ENCODE measurements at places on chromosomes 5 and 9.
A peak's percentile ranks its signal among the peaks of the same experiment; 100 is the strongest.

DNA sequence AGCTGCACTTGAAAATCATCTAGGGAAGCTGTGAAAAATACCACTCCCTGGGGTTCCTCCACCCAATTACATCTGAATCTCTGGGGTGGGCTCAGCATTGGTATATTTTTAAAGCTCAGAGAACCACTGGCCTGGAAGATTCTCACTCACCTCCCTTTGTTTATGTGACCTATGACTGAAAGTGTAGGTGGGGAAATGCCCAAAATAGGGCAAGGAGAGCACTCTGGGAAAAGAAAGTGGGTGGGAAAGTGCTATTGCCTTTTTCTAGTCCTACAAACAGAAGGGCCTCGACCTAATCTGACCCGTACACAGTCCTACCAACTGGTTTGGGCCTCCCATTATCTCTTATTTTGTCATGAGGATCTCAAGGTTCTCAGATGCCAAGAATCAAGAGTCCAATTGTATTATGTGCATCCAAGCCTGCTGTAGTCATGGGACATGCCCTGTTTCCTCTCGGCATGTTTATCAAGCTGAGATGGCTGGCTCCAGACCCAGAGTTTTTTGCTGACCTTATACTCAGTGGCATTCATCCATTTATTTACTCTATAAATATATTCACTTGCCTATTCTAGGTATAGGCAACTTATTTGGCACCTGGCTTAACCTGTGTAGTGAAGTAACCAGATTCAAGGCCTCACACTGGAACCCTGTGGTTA lies 483.7 kb downstream of the ENC1 start:
- no peak for DNase-seq

- DNase-seq: peak; percentile 37
Measured at GRCh38 chr9:27528076-27528885, 1.3 kb downstream of the MOB3B start.

GRCh38 chr5:122415030-122415800 lies 103.2 kb downstream of the SNCAIP start:
- no peak for DNase-seq

GRCh38 chr9:129234491-129234890 lies 56.4 kb upstream of the IER5L start:
- no peak for DNase-seq

- DNase-seq: peak; percentile 28
Measured at GRCh38 chr5:36177154-36177553, 25.2 kb downstream of the SKP2 start.

- no peak for DNase-seq
Measured at GRCh38 chr5:166618526-166618925, 1672.9 kb upstream of the WWC1 start.

- DNase-seq: no peak
Measured at GRCh38 chr9:93261735-93262523, 78.0 kb downstream of the WNK2 start.

GRCh38 chr5:82416512-82416911 lies 138.4 kb upstream of the RPS23 start:
- DNase-seq: no peak

- DNase-seq: no peak
Measured at GRCh38 chr9:134252084-134252830, 74.0 kb upstream of the RXRA start.

- peak; percentile 27 for DNase-seq
Measured at GRCh38 chr9:38318759-38319495, 73.6 kb upstream of the ALDH1B1 start.

- DNase-seq: no peak
Measured at GRCh38 chr5:142186857-142187594, 78.4 kb downstream of the NDFIP1 start.

DNA sequence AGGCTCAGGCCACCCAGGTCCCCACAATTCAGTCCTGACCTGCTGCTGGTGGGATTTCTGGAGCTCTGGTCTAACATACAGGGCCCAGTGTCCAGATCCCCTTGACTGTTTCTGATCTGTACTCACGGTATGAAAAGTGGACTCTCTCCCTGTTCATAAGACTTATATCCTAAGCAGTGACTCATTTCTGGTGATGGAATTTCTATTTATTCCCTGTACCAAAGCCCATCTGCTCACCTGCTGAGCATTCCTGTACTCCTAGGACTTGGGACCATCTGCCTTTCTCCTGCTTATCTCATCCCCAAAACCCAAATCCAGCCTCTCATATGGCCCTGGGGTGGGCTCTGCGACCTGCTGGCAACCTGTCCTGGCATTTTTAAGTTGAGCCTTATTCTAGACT lies 86.6 kb downstream of the APBA1 start:
- no peak for DNase-seq

GRCh38 chr9:89807682-89808075 lies 202.9 kb downstream of the GADD45G start:
- DNase-seq: no peak

- DNase-seq: no peak
Measured at GRCh38 chr5:150364004-150364403, 6.5 kb downstream of the TCOF1 start.

DNA sequence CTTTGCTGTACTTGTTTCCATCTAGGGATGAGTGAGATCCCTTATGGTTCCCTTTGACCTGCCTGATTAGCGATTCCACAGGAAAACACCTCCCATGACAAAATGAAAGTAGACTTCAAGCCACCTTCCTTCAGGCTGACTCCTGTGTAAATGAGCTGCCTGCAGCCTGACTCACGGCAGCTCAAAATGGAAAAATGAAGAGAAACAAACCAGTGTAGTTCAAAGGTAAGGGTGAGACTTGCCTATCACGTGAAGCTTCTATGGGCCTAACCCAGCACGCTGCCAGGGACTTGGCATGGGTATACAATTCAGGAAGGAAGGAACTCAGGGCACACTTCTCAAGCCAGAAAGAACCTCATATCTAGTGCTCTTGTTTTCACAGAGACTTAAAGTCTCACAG lies 110.1 kb upstream of the LRRTM2 start:
- DNase-seq: no peak

DNA sequence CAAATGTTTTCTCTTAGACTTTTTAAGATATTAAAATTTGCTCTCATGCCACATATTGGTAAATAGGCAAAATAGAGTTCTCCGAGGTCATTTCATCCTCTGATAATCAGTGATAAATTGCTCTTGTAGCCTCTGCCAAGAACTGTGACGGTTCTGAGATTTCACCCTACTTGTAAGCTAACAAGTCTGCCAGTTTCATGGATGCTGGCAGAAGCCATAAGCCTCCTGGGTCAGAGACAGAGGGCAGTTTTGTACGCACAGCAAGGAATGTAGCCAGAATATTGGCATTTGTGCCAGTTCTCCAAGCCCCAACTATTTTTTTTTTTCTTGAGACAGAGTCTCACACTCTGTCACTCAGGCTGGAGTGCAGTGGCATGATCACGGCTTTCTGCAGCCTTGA lies 945.0 kb upstream of the WWC1 start:
- DNase-seq: no peak

GRCh38 chr5:167245868-167246267 lies 1045.6 kb upstream of the WWC1 start:
- DNase-seq: no peak

DNA sequence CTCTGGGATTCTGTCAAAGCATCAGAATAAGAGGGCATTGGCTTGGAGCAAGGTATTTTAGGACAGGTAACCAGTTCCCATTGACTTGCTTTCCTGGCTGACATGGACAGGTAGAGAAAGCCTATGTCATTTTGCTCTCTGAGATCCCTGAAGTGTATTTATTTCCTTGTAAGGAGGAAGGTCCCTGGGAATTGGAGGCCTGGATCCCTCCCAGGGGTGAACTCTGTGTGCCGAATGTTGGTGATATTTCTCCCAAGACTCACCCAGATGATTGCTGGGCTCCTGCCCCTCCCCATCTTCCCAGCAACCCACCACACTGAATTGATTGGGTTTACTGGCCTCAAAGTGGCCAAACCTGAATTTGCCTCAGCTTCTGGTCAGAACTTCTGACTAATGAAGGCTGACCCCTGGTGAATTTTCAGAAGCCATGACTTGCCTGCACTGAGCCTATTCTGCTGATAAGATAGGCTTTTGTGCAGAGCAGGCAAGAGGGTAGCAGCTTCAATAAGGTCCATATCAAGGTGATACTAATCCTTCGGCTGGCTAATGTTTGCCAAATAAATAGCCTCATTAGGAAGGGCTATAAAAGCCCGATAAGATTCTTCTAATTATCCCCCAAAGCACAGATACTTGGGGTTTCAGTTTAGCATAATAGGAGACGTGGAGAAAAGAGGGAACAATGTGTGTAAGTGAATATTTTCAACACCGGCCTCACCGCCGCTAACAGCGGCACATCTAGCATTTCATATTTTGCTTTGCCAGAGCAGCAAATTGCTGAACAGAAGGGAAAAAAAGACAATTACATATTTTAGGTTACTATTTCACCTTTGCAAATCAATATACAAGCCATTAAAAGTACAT lies 152.9 kb upstream of the PITX1 start:
- DNase-seq: no peak

- DNase-seq: no peak
Measured at GRCh38 chr9:133693703-133694529, 44.2 kb downstream of the SARDH start.

GRCh38 chr5:169356181-169356580 lies 55.2 kb upstream of the SLIT3 start:
- no peak for DNase-seq

GRCh38 chr5:124630767-124631704 lies 115.4 kb downstream of the ZNF608 start:
- DNase-seq: no peak

DNA sequence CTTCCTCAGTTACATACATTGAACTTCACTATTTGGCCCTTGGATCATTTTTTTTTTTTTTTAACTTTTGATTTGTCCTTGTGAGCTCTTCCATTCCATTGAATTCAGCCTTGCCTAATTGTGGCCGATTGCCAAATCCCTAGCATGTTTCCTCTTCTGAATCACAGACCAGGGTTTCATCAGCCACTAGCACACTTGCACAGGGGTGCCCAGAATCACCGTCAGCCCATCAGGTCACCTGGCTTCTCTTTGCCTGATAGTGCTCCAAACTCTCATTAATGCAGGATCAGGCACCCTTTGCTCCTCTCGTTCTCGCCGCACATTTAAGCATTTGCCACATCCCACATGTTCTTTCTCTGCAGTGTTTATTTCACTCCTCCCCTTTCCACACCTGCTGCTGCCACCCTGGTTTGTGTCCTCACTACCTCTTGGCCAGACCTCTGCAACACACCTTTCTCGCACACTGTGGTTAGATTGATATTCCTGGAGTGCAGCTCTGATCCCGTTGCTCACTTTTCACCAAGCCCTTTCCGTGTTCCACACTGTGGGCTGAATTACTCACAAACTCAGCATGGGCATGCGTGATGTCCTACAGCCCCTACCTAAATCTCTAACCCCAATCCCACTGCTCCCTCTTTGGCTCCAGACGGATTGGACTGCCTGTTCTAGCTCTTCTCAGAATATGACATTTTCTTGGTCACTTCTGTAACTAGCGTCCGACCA lies 9.8 kb downstream of the PIK3R1 start:
- no peak for DNase-seq
